ENCODE measurements at places on chromosomes 4 and X.

- DNase-seq: no peak
Observed at GRCh38 chr4:1723131-1723801, 1.9 kb downstream of the TACC3 start.

- DNase-seq: no peak
Observed at GRCh38 chr4:155564086-155564485, 102.6 kb upstream of the GUCY1A1 start.

DNA sequence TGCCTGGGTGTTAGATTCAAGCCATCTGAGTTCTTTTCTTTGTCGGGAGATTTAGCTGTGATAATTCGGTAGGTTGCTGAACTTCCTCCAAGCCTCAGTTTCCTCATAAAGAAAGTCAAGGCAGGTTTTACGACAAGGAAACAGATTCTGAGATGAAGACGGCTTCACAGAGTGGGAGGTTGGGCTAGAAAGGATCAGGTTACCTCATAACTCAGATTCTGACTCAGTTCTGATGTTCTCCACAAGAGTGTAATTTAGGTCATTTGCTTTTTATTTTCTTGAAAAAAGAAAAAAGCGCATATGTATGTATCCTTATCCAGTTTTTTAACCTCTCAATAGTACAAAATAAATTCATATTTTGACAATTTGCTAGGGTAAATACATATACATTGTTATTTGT, 47.2 kb upstream of the ELOVL6 start:
- no peak for DNase-seq

DNA sequence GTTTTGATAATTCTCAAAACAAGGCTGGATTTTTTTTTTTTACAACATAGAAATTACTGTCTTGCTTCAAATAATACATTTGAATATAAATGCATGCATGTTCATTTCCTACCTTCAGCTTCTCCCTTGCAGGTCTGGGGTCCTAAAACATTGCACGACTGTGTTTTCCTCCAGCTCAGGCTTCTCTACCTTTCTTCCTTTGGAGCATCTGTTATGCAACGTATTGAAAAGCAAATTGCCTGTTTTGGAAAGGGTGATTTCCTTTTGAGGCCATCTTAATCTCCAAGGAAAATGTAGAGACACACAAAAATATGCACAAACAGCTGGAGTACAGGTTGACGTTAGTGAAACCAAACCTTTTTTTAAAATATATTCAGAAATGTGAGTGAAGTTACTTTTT, 115.6 kb upstream of the TLL1 start:
- DNase-seq: no peak

- no peak for DNase-seq
Observed at GRCh38 chrX:135006187-135006586, 15.4 kb downstream of the SMIM10 start.

GRCh38 chr4:175802988-175803387, 9.1 kb downstream of the GPM6A start:
- DNase-seq: no peak

- no peak for DNase-seq
Observed at GRCh38 chr4:123484291-123484926, 87.8 kb downstream of the SPRY1 start.
